Forelimb muscle (tissue), 1 donor: ENCODE measurements at places on chromosomes 4 and X. TPM values are rescaled to one million over a fixed set of nuclear protein-coding genes. Genes with fewer than 3 reads are reported as not detected.

- DNase-seq: no peak
These were observed 949.0 kb downstream of the C4orf33 start for GRCh38 chr4:130044788-130045531.

- DNase-seq: peak; percentile 72
These were observed 42.8 kb upstream of the PRDM8 start for GRCh38 chr4:80154545-80154933.

GRCh38 chr4:7818399-7818911 is 121.2 kb downstream of the AFAP1 start:
- no peak for DNase-seq

DNA sequence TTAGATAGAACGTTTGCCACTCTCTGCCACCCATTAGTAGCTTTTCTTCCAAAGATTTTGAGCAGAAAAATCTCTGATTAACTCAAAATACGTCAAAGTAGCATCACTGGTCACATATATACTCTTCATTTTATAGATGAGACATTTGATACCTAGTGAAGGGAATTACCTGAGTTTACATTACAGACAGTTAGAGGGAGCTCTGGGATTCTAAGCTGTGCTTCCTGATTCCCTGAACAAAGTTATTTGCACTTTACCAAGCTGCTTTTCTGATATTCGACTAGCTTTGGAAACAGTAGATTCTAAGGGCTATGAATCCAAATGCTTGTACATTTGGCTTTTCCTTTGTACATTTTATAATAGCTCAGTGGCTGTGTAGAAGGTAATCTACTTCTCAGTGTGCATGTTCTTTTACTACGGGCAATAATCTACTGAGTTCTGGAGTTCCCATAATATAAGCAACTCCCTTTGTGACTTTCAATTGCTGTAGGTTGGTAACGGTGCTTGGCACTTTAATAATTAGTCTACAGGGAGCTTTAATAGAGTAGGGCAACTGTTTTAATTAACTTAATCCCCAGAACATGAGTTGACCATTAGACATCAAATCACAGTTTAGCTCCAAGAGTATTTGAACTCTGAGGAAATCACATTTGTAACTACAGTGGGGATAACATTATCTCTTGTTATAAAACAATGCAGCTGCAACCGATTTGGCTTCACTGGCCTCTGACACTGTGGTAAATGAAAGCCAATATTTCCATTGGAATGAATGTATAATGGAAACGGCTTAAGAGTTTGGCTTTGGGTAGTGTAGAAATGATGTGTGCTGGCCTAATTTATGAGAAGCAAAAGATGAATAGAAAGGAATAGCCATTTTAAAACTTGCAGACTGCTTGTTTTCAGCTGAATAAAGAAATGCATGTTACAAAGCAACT is 1602.4 kb downstream of the STIM2 start:
- DNase-seq: peak; percentile 73

DNA sequence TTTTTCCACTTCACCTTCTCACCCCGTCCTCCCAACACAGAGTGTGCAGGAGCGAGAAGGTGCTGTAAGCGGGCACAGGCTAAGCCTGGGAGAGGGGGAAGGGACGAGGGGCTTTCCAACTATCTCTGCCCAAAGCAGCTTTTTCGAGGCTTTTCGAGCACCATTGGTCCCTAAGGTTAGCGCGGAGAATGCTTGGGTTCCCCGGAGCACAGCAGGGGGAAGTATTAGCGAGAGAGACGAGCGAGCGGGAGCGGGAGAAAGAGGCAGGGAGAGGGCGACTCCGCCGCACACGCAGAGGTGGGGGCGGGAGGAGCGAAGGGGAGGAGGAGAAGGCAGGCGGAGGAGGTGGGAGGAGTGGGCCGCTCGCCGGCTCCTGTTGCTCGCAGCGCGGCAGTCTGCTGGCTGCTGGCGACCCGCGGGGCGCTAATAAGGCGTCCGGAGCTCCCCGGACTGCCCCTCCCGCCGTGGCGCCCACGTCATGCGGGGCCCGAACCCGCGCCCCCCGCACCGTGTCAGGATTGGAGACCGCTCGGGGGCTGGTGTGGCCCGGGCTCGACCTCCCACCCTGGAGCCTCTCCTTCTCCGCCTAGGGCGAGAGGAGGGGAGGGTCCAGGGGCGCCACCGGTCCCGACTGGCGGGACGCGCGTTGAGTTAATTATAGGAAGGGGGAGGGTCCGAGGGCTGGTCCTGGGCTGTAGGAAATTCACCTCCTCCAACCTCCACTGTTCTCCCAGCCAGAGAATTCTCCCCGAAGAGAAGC is at the start of gene ADAMTS3:
TSS of gene ADAMTS3 (minus strand) at position 263 of the 760 bp plus-strand sequence. CDS start 459 bp downstream, outside the sequence.
- peak; percentile 29 for DNase-seq

DNA sequence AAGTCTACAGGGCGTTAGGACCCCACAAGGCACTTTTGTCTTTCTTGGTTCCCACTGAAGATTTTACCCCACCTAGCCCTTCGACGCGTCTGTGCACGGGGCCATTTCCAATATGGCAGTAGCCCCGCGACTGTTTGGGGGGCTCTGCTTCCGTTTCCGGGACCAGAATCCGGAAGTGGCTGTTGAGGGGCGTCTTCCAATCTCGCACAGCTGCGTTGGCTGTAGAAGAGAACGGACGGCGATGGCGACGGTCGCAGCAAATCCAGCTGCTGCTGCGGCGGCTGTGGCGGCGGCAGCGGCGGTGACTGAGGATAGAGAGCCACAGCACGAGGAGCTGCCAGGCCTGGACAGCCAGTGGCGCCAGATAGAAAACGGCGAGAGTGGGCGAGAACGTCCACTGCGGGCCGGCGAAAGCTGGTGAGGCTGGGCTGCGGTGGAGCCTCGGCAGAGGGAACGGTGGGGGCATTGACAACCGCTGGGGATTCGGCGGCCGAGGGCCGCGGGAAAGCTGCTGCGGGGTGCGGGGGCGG is at the start of gene USP11:
TSS of gene USP11 (plus strand) at position 207 of the 530 bp plus-strand sequence. CDS start at position 242, 35 bp downstream.
- no peak for DNase-seq

DNA sequence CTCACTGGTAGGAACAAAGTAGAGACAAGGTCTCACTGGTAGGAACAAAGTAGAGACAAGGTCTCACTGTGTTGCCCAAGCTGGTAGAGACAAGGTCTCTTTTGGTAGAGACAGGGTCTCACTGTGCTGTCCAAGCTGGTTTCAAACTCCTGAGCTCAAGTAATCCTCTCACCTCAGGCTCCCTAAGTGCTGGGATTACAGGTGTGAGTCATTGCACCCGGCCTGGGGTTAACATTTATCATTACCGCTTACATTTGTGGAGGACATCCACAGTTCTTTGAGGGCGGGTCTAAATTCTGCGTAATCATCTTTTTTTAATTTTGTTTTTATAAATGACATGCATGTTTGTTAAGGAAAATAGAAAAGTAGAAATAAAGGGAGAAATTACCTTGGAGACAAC is 12.0 kb downstream of the RAB33B start:
- no peak for DNase-seq

GRCh38 chr4:158965226-158965625 is 137.7 kb upstream of the RAPGEF2 start:
- no peak for DNase-seq

- DNase-seq: no peak
These were observed 2.9 kb downstream of the UBA6 start for GRCh38 chr4:67697860-67698687.

GRCh38 chrX:70289793-70290770 is at the start of the genes KIF4A and PDZD11:
TSS of gene KIF4A (plus strand) at chrX:70290104. CDS start at chrX:70290459, 355 bp downstream.
TSS of gene PDZD11 (minus strand) at chrX:70289927. CDS start at chrX:70289341, 586 bp downstream.
- DNase-seq: peak; percentile 77

- no peak for DNase-seq
These were observed 38.9 kb upstream of the C4orf50 start for GRCh38 chr4:6056976-6057766.

- no peak for DNase-seq
These were observed 45.7 kb upstream of the CCDC160 start for GRCh38 chrX:134191281-134191680.

GRCh38 chrX:145735036-145735435 is 82.6 kb upstream of the SLITRK2 start:
- DNase-seq: no peak

DNA sequence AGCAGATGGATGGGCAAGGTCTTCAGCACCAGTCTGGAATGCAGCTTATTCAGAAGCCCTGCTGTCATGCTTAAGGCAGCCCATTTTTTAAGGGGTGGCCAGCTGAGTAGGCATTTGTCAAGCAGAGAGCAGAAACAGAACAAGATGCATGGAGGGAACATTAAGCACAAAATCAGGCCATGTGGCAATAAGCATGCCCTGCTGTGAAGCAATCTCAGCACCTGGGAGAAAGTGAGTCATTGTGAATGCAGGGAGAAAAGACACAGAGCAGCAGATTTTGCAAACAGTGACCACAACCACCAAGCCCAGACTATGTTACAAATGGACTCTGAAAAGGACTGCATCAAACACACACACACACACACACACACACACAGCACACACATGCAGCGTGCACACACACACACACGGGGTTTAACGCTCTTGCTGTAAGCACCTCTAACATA is 94.1 kb upstream of the GALNT7 start:
- DNase-seq: no peak

DNA sequence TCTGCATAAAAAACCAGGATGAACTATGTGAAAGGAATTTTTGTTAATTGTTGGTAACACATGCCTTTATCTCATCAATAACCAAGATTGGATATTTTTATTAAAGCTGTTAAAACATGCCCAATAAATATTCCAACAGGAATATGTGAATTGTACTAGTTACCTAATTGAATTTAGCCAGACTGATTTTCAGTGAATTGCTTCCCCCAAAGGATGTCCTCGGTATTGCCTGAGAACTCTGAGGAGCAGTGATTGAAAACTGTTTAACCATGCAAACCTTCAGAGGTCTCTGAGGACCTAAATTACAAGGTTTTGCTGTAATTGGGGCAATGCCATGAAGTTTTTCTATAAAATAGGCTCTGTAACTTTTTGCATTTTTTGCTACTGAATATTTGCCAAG is 66.6 kb downstream of the BLTP1 start:
- DNase-seq: no peak

The ENPEP gene
- polyA plus RNA-seq: 20.4 TPM

The GASK1B gene
- polyA plus RNA-seq: 46.4 TPM

The PPEF2 gene
- polyA plus RNA-seq: 0.30 TPM

The CT47A1 gene
- polyA plus RNA-seq: not detected

The SSX4 gene
- polyA plus RNA-seq: not detected

The PNMA6A gene
- polyA plus RNA-seq: 2.2 TPM

The USP51 gene
- polyA plus RNA-seq: 3.5 TPM

The NAAA gene
- polyA plus RNA-seq: 15.8 TPM

The AMBN gene
- polyA plus RNA-seq: not detected

The RPA4 gene
- 0.09 TPM for polyA plus RNA-seq

The EVC gene
- 14.8 TPM for polyA plus RNA-seq

The ACE2 gene
- not detected for polyA plus RNA-seq

The CXCL1 gene
- not detected for polyA plus RNA-seq

The SPANXN1 gene
- not detected for polyA plus RNA-seq

The PPP1R2C gene
- polyA plus RNA-seq: not detected
